Aorta (tissue), 5 donors: ENCODE measurements at places on chromosomes 3 and 15. TPM values are rescaled to one million over a fixed set of nuclear protein-coding genes. Genes with fewer than 3 reads are reported as not detected.

DNA sequence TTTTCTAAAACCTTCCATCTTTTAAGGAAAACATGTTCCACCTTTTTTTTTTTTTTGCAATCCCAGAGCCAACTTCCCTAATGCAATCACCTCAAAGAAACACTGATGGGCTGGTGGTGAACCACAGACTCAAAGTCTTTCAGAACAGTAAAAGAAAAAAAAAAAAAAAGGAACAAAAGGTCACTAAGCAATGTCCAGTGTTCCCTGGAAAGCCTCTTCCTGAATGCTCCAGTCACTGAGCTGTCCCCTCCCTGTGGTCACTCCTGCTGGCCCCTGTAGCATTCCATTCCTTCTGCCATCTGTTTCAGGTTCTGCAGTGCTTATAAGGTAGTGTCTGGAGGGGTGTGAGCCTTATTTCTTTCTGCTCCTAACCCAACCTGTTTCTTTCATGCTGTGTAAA, 53.3 kb downstream of the AAGAB start:
- peaks cover 15% of the 10 kb centered on the region for H3K4me1 ChIP-seq
- DNase-seq: no peak
- no peak overlapping the region for H3K4me3 ChIP-seq
- peaks cover 3% of the 10 kb centered on the region for H3K36me3 ChIP-seq
- H3K27ac ChIP-seq: no peak overlapping the region

The SYNPR gene
- not detected for total RNA-seq

The CCR3 gene
- not detected for total RNA-seq

The KBTBD13 gene
- 1.5 TPM for total RNA-seq

GRCh38 chr3:95567346-95567745, 1247.0 kb upstream of the EPHA6 start:
- H3K4me1 ChIP-seq: no peaks in the 10 kb centered on the region
- no peak overlapping the region for H3K27ac ChIP-seq
- DNase-seq: no peak
- H3K27me3 ChIP-seq: no peaks in the 10 kb centered on the region
- H3K36me3 ChIP-seq: no peaks in the 10 kb centered on the region

GRCh38 chr3:40216471-40216870, 93.0 kb upstream of the EIF1B start:
- H3K4me3 ChIP-seq: no peak overlapping the region
- H3K27ac ChIP-seq: no peak overlapping the region
- no peaks in the 10 kb centered on the region for H3K27me3 ChIP-seq
- H3K4me1 ChIP-seq: no peaks in the 10 kb centered on the region
- H3K36me3 ChIP-seq: no peaks in the 10 kb centered on the region

The GOLGA8G gene
- total RNA-seq: not detected

The PIERCE2 gene
- 2.7 TPM for total RNA-seq

- no peak overlapping the region for H3K27ac ChIP-seq
- H3K4me3 ChIP-seq: no peak overlapping the region
- DNase-seq: no peak
- no peaks in the 10 kb centered on the region for H3K27me3 ChIP-seq
- no peaks in the 10 kb centered on the region for H3K36me3 ChIP-seq
These were observed 565.7 kb downstream of the PYDC2 start for GRCh38 chr3:192026661-192027060.
